ENCODE measurements at places on chromosomes 3 and 15. TPM values are rescaled to one million over a fixed set of nuclear protein-coding genes. Genes with fewer than 3 reads are reported as not detected.

PRRT3 gene
- 0.96 TPM for total RNA-seq

CADM2 gene
- 1.2 TPM for total RNA-seq

- no peak for DNase-seq
- H3K4me1 ChIP-seq = no peaks in the 10 kb centered on the region
- no peaks in the 10 kb centered on the region for H3K36me3 ChIP-seq
- no peaks in the 10 kb centered on the region for H3K27me3 ChIP-seq
- H3K4me3 ChIP-seq = no peak overlapping the region
- no peak overlapping the region for H3K27ac ChIP-seq
Measured at GRCh38 chr3:8589880-8590556, 54.6 kb downstream of the SSUH2 start.

MEIS2 gene
- total RNA-seq = 7.6 TPM

Data from colonic mucosa (tissue), 4 donors.